ENCODE measurements at places on chromosomes 1 and 21. TPM values are rescaled to one million over a fixed set of nuclear protein-coding genes. Genes with fewer than 3 reads are reported as not detected.

Gene TFAP2E
- total RNA-seq, result not detected

Gene TTC39A
- 7.6 TPM for total RNA-seq

Gene RHCE
- total RNA-seq, result 1.1 TPM

Gene C1orf141
- not detected for total RNA-seq

Gene TNFRSF18
- not detected for total RNA-seq

Gene SPRR2G
- not detected for total RNA-seq

Gene WDR64
- total RNA-seq, result not detected

- DNase-seq, result no peak
These were observed 9.8 kb downstream of the ERRFI1 start for GRCh38 chr1:8016210-8016894.

- DNase-seq, result no peak
These were observed 222.4 kb upstream of the JUN start for GRCh38 chr1:59006289-59006658.

- DNase-seq, result no peak
These were observed 5.9 kb downstream of the C1orf226 start for GRCh38 chr1:162387226-162388082.

GRCh38 chr1:58785442-58786058 is 1.7 kb upstream of the JUN start:
- DNase-seq, result peak; percentile 24

- no peak for DNase-seq
These were observed 171.8 kb downstream of the TOMM20 start for GRCh38 chr1:234956821-234957329.

DNA sequence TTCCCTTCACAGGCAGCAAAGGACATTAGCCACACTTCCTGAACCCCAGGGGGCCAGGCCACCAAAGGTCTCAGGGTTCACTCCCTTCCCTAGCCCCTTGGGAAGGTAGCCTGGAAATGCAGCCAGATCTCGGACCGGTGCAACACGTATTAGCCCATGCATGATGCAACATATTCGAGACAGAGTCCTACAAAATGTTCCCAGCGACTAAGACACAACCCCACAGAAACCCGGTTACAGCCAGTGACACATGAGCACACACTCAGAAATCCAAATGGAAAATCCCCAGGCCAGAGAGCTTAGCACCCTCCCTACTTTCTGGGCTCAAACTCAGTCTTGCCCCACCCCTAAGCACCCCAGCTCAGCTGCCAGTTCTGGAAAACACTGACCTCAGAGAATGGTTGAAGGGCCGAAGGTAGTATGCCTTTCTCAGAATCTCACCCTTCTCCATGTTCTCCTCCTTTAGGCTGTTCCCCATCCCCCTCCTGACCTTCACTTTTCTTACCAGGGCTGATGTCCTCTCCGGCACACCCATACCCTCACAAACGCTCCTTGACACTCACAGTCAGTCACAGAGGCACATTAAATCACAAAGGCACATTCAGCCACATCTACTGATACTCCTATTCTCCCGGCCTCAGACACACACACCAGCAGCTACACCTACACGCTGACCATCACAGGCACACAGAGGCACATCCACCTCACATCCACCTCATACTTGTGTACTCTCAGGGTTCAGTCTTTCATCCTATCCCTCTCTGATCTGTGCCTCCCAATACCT is at the start of gene TSPAN1:
TSPAN1 (plus strand) TSS at position 640 of the 784 bp plus-strand sequence. CDS start 6,021 bp downstream, outside the sequence.
- peak; percentile 50 for DNase-seq
